Tibial nerve (tissue), 4 donors: ENCODE measurements at places on chromosomes 13 and 19.

DNA sequence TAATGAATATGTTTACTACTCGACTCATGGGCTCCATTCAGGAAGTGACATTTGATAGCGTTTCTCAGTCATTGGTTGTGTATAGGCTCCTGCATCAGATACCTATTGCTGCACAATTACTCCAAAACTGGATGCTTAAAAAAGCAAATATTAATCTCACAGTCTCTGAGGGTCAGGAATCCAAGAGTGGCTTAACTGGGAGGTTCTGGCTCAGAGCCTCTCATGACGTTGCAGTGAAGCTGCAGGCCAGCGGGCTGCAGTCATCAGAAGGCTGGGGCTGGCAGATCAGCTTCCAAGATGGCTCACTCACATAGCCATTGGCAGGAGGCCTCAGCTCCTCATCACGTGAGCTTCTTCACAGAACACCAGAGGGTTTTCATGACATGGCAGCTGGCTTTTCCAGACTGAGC, 525.1 kb upstream of the NBEA start:
- no peak for DNase-seq

DNA sequence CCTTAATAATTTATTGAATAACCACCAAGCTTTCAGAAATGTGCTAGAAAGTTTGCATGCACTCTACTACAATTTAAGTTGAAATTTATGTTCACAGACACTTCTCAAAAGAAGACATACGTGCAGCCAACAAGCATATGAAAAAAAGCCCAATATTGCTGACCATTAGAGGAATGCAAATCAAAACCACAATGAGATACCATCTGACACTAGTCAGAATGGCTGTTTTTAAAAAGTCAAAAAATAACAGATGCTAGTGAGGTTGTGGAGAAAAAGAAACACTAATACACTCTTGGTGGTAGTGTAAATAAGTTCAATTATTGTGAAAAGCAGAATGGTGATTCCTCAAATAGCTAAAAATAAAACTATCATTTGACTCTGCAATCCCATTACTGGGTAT, 308.8 kb upstream of the PCDH9 start:
- no peak for DNase-seq

DNA sequence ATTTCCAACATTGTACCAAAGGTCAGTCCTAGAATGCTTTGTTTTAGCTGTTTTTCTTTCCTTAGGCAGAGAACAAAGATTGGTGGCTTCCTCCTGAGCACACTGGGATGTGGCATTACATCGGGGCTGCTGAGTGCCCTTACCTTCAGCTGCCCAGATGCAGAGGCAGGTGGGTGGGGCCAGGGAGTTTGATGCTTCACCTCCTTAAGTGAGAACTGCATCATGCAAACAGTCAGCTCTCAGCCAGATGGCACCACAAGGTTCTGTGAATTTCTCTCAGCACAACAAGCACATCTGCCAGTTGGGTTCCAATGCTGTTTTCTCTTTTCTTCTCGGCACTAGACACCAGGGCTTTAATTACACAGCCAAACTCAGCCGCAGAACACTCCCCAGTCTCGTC, 87.4 kb upstream of the UBL3 start:
- no peak for DNase-seq

- DNase-seq, result no peak
These were observed 54.0 kb downstream of the ENOX1 start for GRCh38 chr13:43732726-43733125.

DNA sequence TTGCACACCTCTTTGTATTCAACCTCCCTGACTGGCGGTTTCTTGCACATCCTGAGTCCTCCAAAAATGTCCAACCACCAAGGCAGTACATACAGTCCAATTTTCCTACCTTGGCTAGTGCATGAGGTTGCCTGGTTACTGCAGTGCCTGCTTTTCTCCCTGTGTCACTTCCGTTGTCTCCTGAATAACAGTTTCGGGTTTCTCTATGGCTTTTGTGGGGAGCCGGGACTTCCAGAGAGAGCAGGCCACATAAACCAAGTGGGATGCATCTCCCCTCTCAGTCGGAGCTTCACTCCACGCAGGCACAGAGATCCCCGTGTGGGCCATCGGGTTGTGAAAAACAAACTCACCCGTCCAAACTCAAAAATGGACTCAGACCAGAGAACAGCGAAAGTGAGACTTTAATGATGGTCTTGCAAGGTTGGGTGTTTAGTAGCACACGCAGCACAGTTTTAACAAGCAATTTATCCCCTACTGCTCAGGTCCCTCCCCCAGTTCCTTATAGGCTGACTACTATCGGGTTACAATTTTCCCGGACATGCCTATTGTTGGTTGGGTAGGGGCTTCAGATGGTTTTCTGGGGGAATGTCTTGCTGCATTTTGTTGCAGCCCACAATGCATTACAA, 173.1 kb downstream of the POU4F1 start:
- DNase-seq, result no peak

DNA sequence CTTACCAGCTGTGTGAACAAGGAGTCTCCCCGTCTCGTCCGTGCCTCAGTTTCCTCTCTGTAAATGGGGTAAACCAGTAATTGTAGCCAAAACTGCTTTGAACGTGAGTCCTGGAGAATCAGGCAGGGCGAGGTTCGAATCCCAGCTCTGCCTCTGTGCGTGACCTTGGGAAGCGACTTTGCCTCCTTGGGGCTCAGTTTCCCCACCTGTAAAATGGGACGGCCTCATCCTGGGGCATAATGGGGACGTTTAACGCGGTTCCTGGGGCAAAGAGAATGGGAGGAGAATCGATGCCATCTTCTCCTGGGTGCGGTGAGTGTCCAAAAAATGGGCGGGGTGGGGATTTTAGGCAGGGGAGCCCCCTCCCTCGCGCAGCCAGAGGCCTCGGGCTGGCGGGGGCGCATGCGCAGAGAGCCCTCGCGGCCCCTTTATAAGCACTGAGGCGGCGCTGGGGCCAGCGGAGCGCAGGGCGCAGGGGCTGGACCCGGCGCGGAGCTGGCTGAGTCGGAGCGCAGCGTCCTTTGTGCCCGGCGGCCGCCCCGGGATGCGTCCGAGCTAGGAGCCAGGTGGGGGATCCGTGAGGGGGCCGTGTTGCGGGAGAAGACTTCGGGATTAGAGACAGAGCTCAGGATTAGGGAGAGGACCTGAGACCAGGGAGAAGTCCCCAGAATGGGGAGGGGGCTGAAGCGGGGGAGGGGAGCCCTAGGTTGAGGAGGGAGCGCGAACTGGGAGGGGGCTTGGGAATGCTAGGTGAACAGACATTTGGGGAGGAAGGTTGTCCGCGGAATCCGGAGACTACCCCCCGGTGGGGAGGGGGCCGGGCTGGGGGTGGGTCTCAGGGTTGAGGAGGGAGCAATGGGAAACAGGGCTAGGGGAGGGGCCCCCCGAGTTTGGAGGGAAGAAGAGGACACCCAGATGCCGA, at the start of gene NCAN:
TSS of gene NCAN (plus strand) at position 460 of the 922 bp plus-strand sequence. CDS start 4,996 bp downstream, outside the sequence.
- no peak for DNase-seq

- DNase-seq, result no peak
These were observed 4.1 kb downstream of the CYP4F3 start for GRCh38 chr19:15644816-15645215.

DNA sequence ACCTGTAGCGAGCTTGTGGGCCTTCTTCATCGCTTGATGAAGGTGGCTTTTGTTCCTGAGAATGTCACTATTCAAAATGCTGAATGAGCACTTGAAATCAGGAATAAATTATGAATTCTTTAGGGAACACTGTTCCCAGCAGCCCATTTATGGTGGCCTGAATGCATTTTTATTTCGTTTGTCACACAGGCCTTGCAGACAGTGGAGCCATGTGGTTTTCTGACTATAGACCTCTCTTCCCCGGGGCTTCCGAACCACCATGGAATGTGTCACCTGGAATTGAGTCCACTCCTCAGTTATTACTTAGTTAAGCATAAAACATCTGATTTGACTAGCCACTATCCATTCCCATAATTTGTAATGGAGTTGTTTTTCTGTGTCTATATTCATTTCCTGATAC, 396.9 kb downstream of the IRS2 start:
- no peak for DNase-seq

DNA sequence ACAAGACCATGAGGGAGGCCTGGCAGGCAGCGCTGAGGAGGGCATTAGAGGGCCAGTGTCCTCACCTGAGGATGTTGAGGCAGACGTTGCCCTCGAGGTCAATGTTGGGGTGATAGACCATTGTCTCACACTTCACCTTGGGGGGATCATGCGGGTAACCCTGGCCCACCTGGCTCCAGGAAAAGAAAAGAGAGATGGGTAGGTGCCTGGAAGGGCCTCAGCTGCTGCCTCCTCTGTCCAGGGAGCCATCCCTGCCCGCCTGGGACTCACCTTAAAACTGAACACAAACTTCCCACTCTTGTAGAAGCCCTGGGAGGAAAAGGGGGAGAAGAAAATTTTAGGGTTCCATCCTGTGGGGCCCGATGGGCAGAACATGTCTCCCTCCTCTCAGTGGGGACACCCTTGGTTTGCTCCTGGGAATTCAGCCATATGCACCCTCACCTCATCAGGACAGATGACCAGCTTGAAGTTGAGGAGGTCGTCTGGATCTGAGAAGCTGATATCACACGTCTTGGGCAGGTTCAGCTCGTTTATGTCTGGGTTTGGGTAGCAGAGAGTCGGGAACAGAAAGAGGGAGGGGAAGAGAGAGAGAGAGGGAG, 1.7 kb downstream of the UBE2M start:
- no peak for DNase-seq

DNA sequence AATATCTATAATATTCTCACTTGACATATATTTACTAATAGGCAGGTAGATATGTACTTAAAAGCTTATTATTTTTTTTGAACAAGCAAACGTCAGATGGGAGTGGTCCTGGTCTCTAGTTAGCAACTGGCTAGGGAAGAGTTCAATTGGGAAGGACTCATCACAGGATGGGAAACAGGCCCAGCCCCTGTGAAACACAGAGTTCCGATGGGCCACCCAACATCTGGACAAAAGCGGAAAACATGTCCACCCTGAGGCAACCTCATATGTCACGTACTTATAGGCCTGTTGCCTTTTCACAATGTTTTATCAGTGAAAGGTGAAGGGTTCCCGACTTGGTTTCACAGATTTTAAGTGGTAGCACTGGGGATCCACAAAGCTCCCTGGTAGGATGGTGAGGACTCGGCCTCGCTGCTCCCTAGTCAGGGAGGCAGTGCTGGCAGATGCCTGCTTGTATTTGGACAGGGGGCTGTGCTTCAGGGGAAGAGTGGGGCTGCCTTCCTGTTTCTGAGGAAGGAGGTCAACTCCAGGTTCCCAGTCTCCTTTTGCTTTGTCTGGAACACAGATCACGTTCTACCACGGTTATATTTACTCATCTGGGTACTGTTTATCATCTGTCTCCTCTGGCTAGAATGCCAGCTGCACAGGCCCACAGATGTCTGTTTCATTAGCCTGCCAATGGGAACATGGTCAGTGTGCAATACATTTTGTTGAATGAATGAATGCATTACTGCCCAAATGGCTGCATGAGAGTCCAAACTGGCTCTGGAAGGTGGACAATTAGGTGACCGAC, 49.4 kb upstream of the SLC15A1 start:
- DNase-seq, result no peak
